ENCODE measurements at places on chromosomes 16 and 17.

GRCh38 chr17:39165178-39165840, 652 bp downstream of the ARL5C start:
- no peak for DNase-seq

DNA sequence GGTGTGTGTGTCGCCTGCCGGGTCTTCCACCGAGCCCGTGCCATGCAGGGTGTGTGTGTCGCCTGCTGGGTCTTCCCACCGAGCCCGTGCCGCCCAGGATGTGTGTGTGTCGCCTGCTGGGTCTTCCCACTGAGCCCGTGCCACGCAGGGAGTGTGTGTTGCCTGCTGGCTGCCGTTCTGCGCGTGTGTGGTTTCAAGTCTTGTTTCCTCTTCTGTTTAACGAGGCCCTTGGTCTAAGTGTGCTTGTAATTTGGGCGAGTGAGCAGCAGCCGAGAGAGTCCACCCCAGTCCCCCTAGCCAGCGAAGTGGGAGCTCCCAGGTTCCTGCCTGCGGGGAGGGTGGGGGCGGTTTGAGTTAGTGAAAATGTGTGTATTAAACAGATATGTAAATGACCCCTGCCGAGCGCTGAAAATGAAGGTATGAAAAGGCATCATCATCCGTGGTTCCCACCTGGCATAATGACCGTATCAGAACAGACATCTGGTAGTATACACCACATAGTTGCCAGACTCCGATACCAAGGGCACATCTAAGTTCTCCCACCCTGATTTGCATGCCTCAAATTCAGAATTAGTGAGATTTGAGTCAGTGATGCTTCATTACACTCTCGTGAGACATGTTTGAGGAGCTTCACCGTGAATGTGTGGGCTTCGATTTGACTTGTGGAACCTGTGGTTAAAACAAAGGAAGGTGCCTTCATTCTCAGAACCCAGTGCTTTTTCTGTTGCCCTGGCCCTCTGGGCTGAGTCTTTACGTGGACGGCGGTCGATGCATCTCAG, 114.5 kb upstream of the CHMP6 start:
- peak; percentile 28 for DNase-seq

DNA sequence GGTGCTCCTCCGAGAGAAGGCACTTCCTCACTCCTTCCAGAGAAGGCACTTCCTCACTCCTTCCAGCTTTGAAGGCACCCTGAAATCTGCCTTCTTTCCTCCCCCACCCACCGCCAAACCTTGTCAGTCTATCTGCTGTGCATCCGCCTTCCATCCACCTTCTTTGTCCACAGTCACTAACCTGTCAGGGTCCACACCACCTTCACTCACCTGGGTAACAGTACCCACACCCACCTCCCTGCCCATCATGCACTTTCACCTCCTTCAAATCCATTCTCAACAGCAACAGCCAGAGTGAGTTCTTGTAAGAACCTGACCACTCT, 5.2 kb downstream of the CCDC102A start:
- no peak for DNase-seq

DNA sequence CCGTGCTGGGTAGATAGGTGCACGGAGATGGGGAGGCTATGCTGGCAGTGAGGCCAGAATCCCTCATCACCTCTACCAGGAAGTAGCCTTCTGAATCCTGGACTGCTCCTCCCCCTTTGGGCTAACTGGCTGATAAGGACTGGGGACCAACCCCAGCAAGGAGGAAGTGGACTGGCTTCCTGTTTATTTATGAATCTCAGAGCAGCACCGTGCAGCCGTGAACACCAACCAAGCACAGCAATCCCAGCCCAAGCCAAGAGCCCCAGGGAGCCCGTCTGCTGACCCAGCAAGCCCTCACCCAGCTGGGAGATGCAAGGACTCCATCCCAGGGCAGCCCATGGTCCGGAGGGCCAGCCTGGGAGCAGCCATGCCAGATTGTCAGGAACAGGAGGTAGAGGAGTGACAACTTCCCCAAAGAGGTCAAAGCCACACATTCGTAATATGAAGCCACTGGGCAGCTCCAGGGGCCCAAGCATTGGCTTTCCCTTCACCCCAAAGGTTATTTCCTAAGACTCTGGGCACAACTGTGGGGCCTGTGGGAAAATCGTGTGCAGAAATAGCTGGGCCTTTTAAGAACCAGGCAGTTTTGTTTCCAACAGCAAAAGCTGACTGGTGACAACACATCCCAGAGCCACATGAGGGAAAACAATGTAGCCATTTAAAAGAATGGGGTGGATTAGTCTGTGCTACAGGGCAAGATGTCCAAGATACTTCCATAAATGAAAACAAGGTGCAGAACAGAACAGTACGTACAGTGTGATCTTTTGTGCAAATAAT, 23.9 kb downstream of the PHB1 start:
- no peak for DNase-seq

DNA sequence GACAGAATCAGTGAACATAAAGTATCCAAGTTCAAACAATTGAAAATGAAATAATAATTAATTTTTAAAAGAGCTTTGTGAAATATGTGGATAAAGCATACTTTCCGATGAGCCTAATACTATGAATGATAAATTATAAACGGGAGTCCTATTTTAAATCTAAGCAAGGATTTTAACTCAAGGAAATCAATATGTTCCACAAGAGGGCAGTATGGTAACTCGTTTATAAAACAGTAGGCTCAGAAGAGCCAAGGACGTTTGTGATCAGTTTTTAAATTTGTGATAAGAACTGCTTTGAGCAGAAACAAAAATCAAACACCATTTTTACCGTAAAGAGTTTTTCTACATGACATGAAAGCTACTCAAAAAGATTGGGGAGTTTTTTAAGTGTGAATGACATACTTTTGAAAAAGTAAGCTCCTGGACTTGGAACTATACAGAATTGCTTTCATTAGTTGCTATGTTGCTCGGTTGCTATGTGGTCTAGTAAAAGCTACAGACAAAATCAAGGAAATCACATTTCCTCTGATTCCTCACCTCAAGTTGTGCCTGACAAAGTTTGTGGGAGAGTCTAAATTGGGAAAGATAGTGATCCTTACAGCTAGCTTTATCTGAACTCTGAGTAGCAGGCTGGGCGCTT, 11.8 kb upstream of the TEKT1 start:
- no peak for DNase-seq

GRCh38 chr16:21638573-21638975, 13.8 kb downstream of the IGSF6 start:
- no peak for DNase-seq

- no peak for DNase-seq
Measured at GRCh38 chr16:19822533-19822932, 62.1 kb downstream of the GPRC5B start.

DNA sequence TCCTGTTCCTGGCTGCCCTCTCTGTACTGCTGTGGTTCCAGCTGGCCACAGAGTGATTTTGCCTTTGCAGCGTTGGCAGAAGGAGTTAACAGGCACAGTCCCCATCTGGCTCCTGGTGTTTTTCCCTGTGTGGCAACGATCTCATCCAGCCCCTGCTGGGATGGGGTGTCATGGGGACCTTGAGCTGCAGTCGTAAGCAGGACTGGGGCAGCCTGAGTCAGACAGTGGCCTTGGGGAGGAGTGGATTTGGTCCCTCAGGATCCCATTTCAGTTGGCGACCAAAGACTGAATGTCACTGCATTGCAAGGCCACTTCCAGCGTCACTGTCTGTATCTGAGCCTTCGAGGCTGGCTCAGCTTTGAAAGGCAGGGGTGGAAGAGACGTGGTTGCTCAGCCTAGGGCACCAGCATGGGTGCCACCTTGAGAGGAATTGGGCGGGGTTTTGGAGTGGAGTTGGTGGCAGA, 11.9 kb downstream of the TMEM94 start:
- DNase-seq, result no peak

GRCh38 chr17:81002409-81003361, 11.0 kb downstream of the CHMP6 start:
- no peak for DNase-seq

DNA sequence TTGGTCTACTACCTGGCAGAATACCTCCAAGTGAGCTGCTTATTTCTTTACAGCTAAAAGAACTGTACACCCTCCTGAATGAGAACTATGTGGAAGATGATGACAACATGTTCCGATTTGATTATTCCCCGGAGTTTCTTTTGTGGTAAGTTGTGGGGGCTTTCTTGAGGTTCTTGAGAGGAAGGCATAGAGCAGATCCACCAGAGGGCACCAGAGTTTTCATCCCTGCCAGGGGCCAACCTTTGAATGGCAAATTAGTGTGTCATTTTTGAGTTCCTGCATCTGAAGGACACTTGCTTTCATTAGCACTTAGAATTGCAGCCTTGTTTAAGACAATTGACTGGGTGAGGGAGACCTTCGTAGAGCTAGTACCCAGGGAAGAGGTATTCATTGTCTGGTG, 35.0 kb downstream of the NMT1 start:
- no peak for DNase-seq

GRCh38 chr17:60577147-60577915, 22.7 kb upstream of the PPM1D start:
- DNase-seq, result no peak

DNA sequence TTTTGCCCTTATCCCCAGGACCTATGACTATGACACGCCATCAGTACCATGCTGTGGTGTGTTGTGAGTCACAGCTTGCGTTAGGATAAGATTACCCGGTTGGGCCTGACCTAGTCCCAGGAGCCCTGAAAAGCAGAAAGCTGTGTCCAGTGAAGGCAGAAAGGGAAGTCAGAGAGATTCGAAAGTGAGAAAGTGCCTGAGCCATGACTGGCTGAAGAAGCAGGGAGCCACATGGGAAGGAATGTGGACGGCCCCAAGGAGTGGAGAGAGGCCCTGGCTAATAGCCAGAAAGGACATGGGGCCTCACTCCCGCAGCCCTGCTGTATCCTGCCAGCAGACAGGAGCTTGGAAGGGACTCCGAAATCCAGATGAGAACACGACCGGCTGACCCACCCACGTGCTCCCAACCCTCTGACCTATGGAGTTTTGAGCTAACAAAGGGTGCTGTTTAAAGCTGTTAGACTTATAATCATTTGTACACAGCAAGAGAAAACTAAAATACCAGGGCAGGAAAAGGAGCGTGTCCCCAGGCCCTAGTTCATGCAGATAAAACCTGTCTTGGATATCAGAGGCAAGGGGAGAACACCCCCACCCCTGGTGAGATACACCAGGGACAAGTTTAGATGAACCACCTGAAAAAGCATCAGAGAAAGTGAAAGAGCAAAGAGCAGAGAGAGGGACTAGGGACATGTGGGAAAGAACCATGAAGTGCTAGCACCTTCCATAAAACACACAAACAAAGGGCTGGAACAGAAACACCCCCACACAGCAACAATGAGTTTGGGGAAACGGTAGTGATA, 115.3 kb downstream of the SLC39A11 start:
- no peak for DNase-seq

DNA sequence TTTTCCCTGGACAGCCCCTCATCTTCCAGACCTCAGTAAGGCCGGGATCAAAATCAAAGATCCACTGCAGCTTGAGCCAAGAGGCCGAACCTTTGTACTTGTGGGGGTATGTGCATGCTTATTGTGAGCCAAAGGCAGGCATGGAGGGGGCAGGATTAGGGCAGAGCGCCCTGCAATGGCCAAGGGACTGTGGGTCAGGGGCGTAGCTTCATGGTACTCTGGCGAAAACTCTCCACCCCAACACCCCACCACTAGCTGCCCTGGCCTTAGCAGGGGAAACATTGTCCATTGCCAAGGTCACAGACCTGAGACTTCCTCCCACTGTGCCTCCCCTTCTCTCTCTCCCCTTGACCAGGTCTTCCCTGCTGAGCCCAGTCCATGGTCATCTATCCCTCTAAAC, 90.1 kb downstream of the TMEM132E start:
- DNase-seq, result no peak

DNA sequence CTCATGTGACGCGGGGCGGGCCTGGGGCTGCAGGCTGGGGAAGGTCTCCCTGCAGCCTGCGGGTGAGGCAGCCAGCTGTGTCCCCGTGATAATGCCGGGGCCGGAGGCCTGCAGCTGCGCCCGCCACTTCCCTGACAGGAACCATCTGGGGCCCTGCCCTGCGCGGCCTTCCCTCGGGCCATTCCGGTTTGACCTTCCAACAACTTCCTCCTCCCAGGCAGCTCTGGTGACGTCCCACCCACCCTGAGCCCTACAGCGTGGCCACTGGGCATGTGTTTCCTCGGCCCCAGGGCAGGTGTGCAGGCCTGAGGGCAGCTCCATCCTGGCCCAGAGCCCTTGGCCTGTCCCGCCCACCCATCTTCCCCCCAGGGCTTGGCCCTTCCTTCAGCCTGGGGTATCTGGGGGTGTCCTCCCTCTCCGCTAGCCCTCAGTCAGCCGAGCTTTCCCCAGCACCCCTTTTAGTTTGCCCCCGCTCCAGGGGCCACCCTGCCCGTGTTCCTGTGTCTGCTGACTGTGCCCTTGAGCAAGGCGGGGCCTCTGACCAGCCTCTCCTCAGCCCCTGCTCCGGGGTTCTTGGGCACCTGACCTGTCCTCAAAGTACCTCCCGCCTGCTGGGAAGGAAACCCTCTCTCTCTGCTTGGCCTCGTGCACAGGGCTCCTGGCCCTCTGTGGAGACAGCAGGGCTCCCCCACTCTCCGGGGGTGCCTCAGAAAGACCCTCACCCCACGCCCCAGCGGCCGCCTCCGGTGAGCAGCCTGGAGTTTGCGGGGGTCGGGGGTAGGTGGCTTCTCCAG, at the start of gene CBFA2T3:
Gene CBFA2T3, minus strand, starts transcription at position 190 of the 794 bp plus-strand sequence. CDS start 400 bp downstream, outside the sequence.
- DNase-seq, result no peak

GRCh38 chr16:4240624-4241023, 1.3 kb downstream of the SRL start:
- no peak for DNase-seq

All from activated CD8-positive, alpha-beta memory T cell treated with anti-CD3 and anti-CD28 coated beads, Interleukin-2, amount 50 U/mL, for 4 hours (primary cell).